Cardiac muscle cell (in vitro differentiated cells and primary cell): ENCODE measurements at places on chromosomes 4 and X.
A peak's percentile ranks its signal among the peaks of the same experiment; 100 is the strongest.

- DNase-seq, result no peak
These were observed 104.5 kb upstream of the LNX1 start for GRCh38 chr4:53695540-53696463.

- no peak for DNase-seq
These were observed 25.7 kb downstream of the GUCY1A1 start for GRCh38 chr4:155692361-155692760.

DNA sequence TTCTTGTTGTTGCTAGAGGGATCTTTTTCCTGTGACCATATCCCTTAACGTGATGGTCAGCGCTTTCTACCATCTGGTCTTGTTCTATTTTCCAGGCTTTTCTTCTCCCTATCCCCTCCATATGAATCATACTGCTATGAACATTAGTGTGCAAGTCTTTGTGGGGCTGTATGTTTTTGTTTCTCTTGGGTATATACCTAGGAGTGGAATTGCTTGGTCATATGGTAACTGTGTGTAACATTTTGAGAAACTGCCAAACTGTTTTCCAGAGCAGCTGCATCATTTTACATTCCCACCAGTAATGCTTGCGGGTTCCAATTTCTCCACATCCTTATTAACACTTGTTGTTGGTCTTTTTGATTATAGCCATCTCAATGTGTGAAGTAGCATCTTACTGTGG lies 121.4 kb downstream of the SPRY1 start:
- no peak for DNase-seq

GRCh38 chr4:42736527-42737195 lies 79.8 kb upstream of the ATP8A1 start:
- DNase-seq, result no peak

GRCh38 chr4:127832585-127832984 lies 48.1 kb upstream of the PLK4 start:
- DNase-seq, result no peak

GRCh38 chrX:31112226-31112999 lies 40.6 kb upstream of the FTHL17 start:
- DNase-seq, result no peak

- peak; percentile 30 for DNase-seq
These were observed 145.8 kb upstream of the ATP6AP2 start for GRCh38 chrX:40434947-40435346.

GRCh38 chr4:147137280-147137679 lies 191.6 kb upstream of the TTC29 start:
- DNase-seq, result no peak

GRCh38 chr4:166458756-166459155 lies 585.7 kb downstream of the TLL1 start:
- peak; percentile 5 for DNase-seq

DNA sequence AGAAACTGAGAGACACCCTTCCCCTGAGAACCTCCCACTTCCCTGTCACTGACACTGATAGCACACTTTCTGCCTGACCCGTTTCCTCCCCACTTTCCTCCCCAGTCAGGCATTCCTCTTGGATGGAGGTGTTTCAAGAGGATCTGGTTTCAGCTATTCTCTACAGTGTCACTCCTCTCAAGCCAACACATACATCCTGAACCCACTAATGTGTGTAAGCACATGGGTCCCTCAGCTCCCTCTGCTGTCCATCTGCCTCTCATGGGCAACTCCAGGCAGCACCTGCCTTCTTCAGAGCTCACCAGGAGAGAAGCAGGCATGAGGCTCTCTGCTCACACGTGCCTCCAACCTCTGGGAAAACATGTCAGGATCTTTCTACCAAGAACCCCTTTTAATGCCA lies 207.6 kb downstream of the NAF1 start:
- peak; percentile 10 for DNase-seq

- DNase-seq, result peak; percentile 87
These were observed 26.0 kb downstream of the SMIM43 start for GRCh38 chr4:121738780-121739535.

- no peak for DNase-seq
These were observed 112.4 kb upstream of the TLR3 start for GRCh38 chr4:185956544-185956940.
